ENCODE measurements at places on chromosomes 4 and X.

- DNase-seq: no peak
Measured at GRCh38 chr4:7422151-7422897, 12.4 kb downstream of the PSAPL1 start.

DNA sequence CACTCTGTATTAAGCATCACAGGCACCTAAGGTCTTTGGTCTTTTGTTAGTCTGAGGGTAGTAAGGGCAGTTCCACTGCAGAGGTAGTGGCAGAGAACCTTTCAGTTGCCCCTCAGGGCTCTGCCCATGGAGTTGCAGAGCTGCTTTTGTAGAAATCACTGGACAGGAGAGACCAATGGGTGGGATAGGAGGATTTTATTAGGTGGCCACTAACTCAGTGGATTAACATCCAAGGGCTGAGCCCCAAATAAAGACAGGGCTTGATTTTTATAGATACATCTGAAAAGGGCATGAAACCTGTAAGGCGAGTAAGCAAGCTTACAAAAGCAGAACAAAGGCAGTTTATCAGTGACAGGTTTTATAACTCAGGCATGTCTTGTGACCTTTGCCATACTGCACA is 1035.4 kb downstream of the SH3BGRL start:
- DNase-seq: no peak

DNA sequence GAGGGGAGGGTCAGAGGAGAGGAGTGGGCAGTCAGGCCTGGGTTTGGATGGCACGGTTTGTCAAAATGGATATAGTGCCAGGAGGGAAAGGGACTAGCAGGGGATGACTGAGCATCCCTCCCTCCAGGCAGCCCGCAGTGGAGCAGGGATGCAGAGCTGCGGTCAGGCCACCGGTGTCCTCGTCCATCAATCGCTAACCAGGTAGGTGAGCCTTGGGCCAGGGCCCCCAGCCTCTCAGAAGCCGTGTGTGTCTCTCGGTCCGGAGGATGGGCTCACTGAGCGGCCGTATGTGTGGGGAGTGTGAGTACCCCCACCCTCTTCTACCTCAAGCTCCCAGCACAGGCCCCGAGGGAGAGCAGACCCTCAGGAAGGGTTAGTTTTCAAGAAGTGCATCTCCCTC is 538 bp upstream of the CYTL1 start:
- DNase-seq: no peak

- DNase-seq: no peak
Measured at GRCh38 chr4:1216869-1217294, 32.0 kb downstream of the CTBP1 start.

GRCh38 chr4:1207603-1208265 is 35.4 kb upstream of the SPON2 start:
- DNase-seq: no peak

GRCh38 chrX:112056886-112057285 is 25.7 kb downstream of the TRPC5 start:
- DNase-seq: no peak

DNA sequence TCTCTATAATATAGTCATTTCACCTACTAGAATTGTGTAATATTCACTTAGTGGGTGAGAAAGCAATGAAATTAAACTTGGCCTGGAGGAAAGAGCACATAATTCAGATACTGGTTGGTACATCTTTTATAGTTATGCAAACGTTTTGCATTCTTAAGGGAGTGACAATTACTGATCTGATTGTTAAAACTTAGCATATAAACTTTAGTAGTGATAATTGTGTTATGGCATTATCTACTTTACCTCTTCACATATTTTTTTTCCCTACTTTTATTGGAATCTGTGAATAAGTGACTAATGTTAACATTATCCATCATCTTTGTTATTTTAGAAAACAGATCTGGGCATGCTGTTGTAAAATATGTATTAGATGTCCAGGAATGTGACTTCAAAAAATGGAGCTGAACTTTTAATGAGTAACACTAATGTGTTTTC is 217.4 kb upstream of the GIMD1 start:
- DNase-seq: no peak

- DNase-seq: peak; percentile 29
Measured at GRCh38 chr4:144611850-144612249, 34.1 kb upstream of the HHIP start.

GRCh38 chr4:39255266-39255665 is 72.9 kb downstream of the WDR19 start:
- peak; percentile 30 for DNase-seq

DNA sequence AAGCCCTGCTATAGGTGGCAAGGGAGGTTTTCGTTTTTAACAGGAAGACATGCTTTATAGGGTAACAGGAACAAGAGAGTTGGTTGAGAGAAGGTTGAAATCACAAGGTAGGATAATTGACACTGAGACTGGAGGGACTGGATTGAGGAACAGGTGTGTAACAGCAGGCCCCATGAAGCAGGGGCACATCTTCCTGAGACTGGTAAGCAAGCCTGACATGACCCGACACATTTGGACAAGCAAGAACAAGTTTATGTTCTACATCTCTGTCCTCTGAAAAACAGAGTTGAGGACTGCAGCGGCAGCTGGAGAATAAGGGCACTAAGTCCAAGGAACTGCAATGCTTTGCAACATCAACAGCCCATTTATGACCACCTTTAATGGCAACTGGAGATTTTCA is 5.2 kb downstream of the RPS4X start:
- no peak for DNase-seq

DNA sequence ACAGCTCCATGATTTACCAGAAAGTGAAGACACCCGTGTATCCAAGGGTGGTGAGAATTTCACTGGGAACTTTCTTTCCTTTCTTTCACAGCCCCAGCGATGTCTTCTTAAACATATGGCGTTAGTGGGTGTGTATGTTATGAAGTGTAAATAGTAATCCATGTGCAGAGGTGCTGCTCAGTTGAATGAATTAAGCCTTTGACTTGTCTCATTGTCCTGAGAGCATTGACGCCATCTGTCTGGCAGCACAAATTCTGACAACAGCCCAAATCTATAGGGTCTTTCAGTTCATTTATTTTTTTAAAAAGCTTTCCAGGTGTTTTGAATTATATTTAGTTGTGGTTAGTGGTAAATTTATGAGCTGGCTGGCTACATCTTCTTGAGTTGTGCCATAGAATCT is 69.4 kb downstream of the CLCN5 start:
- DNase-seq: no peak

GRCh38 chr4:69060651-69061308 is 35.5 kb upstream of the UGT2B7 start:
- DNase-seq: peak; percentile 27

DNA sequence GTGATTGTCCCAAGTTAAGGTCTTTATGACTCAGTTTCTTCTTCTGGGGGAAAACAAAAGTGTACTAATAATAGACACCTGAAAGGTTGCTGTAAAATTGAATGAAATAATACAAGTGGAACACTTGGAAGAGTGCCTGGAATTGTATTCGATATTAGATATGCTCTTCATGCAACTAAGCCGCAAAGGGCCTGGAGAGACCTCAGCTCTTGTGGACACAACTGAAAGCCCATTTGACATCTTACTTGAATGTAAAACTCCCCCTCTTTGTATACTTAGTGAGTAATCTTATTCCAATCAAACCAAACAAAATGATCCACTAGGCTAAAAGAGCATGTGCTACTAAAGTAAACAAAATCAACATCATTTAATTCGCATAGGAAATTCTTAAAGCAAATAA is 511 bp upstream of the MAP9 start:
- no peak for DNase-seq

- peak; percentile 41 for DNase-seq
Measured at GRCh38 chr4:142984871-142985585, 138.9 kb upstream of the INPP4B start.

- DNase-seq: no peak
Measured at GRCh38 chrX:119402588-119402987, 3.5 kb downstream of the SLC25A43 start.

- no peak for DNase-seq
Measured at GRCh38 chr4:8157944-8158709, 486 bp downstream of the ABLIM2 start.

DNA sequence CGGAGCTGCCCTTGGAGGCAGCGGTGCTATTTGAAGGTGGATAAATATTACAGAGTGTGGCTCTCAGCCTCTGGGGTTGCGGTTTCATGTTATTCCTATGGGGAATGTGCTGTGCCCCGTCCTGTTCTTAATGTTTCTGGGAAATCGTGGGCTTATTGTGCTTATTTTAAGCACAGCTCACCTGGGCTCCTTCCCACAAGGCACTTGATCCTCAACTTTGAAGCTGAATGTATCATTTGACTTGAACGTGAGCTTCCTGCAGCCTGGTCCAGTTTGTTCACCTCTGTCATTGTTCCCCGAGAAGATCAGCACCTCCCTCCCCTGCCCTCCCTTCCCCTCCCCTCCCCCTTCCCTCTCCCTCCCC is 3.9 kb downstream of the SORCS2 start:
- DNase-seq: no peak

- no peak for DNase-seq
Measured at GRCh38 chr4:120079839-120080520, 13.3 kb upstream of the MAD2L1 start.

- DNase-seq: peak; percentile 55
Measured at GRCh38 chr4:40283968-40284367, 51.2 kb upstream of the CHRNA9 start.

DNA sequence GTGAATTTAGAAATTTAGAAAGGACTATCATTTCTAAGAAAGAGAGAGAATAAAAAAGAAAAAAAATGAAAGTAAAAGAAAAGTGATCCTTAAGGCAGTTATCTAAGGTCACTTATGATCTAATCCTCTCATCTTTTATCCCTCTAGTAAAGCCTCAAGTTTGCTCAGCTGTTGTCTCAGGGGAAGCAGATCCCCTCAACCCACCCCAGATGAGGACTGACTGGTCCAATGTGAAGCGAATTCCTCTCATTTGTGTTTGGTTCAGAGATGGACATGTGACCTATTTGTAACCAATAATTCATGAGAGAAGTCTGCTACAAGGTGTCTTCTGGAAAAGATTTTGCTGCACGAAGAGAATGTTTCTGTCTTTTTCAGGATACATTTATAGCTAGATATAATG is 1591.3 kb downstream of the ADGRL3 start:
- no peak for DNase-seq

- peak; percentile 3 for DNase-seq
Measured at GRCh38 chr4:83536362-83537272, 709 bp downstream of the GPAT3 start.

DNA sequence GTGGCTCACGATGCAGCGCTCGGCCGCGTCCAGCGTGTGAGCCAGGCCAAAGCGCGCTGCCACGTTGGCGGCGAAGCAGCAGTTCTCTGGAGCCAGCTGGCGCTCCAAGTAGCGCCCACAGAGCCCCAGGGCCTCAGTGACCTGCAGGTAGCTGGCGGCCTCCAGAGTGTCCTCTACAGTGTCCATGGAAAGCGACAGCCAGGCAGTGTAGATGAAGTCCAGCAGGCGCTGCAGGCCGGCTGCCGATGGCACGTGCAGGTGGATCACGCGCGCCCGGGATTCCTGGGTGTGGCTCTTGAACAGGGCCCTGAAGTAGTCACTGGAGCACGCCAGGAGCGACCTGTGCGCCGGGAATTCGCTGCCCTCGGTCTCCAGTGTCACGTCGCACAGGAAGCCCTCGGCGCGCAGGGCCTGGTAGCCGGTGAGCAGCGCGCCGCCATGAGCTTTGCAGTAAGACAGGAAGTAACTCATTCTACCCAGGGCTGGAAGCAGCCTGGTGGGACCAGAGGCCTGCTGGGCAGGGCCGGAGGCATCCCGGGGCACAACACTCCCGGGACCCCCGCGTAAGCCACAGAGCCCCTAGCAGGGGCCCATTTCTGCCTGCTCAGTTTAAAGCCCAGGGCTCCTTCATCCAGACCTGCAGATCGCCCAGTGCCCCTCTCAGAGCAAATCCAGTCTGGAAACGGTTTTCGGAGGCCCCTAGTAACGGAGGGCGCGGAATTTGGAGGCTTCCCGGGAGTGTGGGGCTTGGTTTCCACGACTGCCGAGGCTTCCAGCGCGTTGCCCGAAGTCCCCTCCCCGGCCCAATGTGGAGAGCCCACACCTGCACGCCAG is 595 bp downstream of the KLHL34 start:
- no peak for DNase-seq

DNA sequence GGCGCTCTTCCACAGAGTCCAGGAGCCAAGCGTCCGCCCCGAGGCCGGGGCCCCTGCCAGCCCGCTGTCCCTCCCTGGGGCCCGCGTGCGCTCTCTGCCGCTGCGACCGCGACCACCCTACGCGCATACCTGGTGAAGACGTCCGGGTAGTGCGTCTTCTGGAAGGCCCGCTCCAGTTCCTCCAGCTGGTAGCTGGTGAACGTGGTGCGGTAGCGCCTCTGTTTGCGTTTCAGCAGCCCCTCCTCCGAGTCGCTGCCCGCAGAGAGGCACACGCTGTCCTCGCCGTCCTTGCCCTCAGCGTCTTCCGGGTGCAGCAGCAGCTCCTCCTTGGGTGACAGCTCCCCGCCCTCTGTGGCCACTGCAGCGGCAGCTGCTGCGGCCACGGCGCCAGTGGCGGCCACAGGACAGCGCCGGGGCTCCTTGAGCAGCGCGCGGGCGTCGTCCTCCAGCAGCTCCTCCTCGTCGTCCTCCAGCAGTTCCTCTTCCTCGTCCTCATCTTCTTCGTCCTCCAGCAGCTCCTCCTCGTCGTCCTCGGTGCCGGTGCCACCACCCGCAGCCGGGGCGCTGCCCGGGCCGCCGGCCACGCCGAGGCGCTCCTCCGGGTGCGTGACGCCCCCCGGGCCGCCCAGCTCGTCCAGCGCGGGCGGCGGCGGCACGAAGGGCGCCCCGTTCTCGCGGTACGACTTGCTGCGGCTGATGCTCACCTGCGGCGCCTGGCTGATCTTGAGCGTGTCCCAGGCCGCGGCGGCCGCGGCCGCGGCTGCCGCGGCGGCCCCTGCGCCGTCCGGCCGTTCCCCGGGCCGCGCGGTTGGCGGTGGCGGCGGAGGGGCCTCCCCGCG is 2.8 kb downstream of the ARX start:
- DNase-seq: no peak

GRCh38 chr4:114041117-114041475 is 61.6 kb upstream of the ARSJ start:
- no peak for DNase-seq

- no peak for DNase-seq
Measured at GRCh38 chr4:132076829-132077228, 1072.3 kb upstream of the PCDH10 start.

- no peak for DNase-seq
Measured at GRCh38 chr4:7777017-7777710, 162.5 kb downstream of the AFAP1 start.

GRCh38 chr4:20464381-20464780 is 212.7 kb downstream of the SLIT2 start:
- no peak for DNase-seq

DNA sequence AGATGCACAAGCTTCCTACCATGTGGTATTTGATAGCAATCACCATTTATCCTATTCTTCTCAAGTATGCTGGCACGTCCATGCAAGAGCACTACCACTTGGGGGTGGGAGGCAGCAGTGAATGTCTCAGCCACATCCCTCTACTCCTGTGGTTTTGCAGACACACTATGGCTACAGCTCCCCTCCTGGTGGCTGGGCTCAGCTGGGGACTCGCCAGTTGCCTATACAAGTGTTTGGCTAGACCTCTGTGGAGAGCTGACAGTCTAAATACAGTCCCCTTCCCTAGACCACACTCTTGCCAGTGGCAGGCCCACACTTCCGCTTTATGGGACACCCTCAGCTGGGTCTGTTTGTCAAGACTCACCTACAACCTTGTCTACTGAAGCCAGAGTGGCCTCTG is 53.2 kb downstream of the ADGRA3 start:
- DNase-seq: no peak
